Activated CD4-positive, alpha-beta T cell treated with anti-CD3 and anti-CD28 coated beads for 48 hours (primary cell): ENCODE measurements at places on chromosomes 6 and 20.

- no peak for DNase-seq
Measured at GRCh38 chr6:115544765-115545671, 515.7 kb downstream of the FRK start.

- no peak for DNase-seq
Measured at GRCh38 chr6:142355520-142356174, 53.8 kb downstream of the ADGRG6 start.

- DNase-seq, result no peak
Measured at GRCh38 chr6:170209354-170210025, 81.4 kb downstream of the DLL1 start.

DNA sequence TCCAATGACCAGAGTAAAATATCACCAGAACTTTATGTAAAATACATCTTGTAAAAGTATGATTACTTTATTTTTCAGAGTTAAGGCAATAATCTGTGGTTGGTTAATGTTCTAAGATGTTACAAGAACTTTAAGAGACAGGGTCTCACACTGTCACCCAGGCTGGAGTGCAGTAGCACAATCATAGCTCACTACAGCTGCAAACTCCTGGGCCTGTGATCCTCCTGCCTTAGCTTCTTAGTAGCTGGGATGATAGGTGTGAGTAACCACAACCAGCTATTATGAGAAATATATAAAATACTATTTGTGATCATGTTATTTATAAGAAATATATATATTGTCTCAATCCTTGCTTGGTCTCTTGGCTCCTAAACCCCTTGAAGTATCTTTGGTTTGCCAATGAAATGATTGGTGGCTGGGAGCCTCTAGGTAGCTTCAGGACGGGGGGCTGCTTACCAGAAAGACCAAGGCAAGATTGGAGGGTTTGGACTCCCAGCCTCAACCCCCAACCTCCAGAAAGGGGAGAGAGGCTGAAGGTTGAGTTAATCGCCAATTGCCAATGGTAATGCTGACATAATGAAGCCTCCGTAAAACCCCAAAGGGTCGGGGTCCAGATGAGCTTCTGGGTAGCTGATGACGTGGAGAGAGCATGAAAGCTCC, 15.4 kb downstream of the SOD2 start:
- DNase-seq, result no peak

GRCh38 chr20:50296450-50297375, 106.1 kb downstream of the CEBPB start:
- DNase-seq, result no peak

DNA sequence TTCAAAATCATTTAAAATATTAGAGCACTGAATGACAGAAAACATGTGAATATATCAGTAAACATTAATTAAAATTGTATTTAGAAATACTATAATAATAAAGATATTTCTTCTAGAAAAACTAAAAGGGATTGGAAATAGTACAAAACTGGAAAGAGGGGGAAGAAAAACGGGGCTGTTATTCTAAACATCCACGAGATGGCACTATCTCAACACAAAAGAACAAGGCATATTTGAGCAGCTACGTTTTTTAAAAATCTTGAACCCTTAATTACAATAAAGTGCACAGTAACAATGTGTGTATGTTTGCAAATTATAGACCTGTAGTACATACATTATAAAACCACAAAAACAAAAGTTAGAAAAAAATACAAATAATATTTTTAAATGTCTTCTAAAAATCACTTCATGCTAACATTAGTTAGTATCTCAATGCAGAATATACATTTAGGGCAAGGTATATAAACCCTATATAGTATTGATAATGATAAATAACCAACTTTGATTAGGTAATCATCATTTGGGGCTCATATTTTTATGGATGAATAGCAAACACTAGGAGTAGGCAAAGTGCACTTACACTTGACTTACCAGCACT, 42.5 kb upstream of the PNISR start:
- no peak for DNase-seq

DNA sequence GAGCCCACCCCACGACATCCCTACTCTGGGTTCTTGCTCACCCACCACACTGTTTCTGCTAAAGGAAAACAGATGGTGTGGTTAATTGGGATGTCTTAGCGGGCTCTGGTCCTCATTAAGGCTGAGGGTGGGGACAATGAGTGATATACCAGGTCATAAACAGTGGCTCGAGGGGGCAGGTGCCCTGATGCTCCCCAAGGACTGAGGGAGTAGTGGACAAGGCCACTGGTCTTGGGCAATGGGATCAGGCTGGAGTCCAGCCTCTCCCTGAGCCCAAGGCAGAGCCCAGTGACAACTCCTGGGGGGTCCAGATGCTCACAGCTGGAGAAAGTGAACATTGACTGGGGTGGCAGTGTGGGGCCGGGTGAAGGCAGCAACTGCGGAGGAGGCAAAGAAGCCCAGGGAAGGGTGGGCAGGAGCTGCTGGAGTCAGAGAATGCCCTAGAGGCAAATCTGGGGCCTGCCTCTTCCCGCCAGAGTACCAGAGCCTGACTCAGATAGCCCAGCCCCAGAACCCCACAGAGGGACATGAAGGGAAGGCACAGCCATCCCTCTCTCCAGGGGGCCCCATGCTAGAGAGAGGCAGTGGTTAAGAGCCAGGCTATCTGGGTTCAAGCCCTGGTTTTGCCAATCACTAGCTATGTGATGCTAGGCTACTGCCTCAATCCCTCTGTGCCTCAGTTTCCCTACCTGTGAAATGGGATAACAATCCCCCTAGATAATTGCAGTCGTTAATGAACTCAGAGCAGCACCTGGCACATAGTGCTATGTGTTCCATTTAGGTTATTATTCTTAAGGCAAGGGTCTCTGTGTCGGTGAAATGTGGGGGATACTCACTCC, 72.3 kb downstream of the MRPL14 start:
- no peak for DNase-seq

GRCh38 chr6:123055256-123055655, 59.2 kb downstream of the CLVS2 start:
- no peak for DNase-seq

DNA sequence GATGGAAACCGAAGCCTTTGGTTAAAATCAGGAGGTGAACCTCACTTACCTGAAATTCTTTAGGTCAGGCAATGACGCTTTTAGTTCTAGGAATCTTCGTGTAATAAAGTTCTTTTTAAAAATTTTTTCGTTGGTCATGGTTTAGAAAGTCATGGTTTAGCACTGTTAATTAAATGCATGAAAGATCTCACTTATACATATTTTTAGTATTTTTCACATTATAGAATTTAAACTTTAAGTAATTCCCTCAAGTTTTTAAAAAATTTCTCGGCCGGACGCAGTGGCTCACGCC, 1.1 kb downstream of the DSE start:
- DNase-seq, result no peak

- no peak for DNase-seq
Measured at GRCh38 chr6:67141005-67141404, 1434.0 kb upstream of the EYS start.
